ENCODE measurements at places on chromosomes 7 and 10.

DNA sequence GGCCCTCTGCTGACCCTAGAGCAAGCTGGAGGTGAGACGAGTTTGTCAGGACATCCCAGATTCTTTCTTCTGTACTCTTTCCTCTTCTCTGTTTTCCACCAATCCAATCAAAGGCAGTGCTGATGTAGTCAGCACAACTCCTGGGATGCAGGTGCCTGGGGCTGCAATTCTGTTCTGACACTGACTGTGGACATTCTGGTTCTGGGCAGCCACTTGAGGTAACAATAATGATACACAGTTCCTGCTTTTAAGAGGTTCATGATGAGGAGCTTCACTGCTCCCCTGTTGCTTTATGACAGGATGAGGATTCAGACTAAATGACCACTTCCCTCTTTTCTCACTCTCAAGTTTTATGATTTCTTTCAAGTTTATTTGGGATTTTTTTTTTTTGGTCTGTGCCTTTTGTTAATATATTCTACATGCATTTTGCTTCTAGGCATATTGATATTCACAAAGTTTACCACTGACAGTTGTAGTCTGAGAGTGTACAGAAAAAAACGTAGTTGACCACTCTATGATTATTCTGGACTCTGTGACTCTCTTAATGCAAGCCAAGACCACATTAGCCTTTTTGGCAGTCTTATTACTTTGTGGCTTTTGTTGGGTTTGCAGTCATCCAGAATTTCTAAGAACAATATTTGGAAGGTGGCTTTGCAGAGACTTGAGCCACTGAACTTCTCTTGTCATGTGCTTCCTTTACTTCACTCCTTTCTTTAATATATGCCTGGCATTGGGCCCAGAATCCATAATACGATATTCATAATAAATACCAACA, 247.6 kb downstream of the AUTS2 start:
- no peak for DNase-seq

DNA sequence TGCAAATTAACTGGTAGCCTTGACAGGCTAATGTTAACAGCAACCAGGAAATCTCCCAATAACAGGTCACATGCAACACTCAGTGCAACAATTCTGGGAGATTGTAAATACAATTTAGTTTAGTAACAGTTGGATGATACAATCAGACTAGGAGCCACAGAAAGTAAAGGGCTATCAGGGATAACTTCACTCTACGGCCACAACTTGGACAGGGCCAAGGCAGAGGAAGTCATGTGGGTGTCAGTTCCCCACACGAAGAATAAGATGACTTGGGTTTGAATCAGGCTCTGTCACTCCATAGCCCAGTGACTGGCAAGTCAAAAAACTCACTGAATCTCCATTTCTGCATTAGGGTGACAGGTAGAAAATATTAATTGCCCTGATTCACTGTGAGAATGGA, 217.3 kb upstream of the CCDC6 start:
- DNase-seq, result no peak

GRCh38 chr7:121279060-121279620, 49.7 kb upstream of the WNT16 start:
- DNase-seq, result no peak

DNA sequence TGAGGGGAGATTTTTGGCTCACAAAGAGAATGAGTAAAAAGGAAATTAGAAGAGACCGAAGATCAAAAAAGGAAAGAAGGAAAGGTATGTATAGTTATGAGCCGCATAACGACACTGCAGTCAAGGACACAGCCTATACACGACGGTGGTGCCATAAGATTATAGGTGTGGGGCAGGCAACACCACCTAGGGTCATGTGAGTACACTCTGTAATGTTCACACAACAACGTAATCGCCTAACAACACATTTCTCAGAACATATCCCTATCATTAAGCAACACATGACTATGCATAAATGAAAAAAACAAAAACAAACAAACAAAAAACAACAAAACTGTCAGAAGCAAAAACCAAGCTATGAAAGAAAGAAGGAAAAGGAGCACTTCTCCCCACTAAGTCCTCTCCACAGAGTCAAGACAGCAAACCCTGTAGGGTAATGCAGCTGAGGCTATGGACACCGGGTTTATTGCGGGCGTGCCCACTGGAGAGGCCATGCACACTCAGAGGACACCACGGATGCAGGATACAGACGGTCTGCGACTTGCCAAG, 45.1 kb downstream of the PIP4K2A start:
- no peak for DNase-seq

- no peak for DNase-seq
Measured at GRCh38 chr10:75465450-75465827, 34.0 kb downstream of the LRMDA start.

GRCh38 chr10:22850541-22850940, 77.3 kb upstream of the ARMC3 start:
- DNase-seq, result no peak
